ENCODE measurements at places on chromosomes 1 and 21.

DNA sequence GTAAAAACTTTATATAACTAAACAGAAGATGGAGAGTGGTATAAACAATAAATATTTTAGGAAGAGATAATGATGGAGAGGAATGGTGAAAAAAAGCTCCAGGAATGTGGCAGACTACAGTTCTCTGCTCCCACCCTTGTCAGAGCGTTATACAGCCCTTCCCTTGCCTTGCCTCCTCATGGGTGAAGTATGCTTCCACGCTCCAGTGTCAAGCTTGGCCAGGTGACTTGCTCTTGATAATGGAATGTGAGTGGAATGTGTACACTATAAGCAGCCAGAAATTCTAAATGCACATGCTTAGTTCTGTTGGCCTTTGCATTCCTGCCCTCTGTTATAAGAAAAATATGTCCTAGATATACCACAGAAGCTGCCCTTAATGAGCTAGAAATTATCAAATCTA is 24.7 kb upstream of the POGK start:
- DNase-seq: no peak

- DNase-seq: no peak
These were observed 61.1 kb downstream of the SDC3 start for GRCh38 chr1:30847358-30847972.

GRCh38 chr1:112470966-112471365 is 37.8 kb upstream of the WNT2B start:
- no peak for DNase-seq

- DNase-seq: no peak
These were observed 49.2 kb upstream of the CRB1 start for GRCh38 chr1:197218857-197219256.

DNA sequence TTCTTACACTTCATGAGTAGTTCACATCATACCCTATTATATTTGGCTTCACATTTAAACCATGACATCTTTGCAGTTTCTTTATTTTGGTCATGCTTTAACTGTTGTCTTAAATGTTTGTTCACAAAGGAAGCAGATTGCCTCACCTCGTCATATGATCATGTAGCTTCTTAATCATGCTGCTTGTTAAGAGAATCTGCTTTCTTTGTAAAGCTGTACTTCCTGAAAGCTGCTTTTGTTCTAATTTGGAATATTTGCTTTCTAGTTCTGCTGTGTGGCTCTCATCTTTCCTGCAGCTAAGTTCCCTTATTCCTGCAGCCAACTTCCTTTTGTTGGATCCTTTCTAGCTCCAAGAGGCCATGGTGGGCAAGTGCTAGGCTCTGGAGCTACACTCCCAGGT is 62.9 kb upstream of the SIM2 start:
- no peak for DNase-seq

GRCh38 chr1:151993084-151993733 is 450 bp downstream of the S100A10 start:
- DNase-seq: no peak

- DNase-seq: no peak
These were observed 31.9 kb upstream of the SARS1 start for GRCh38 chr1:109181807-109182163.

- DNase-seq: no peak
These were observed 75.4 kb upstream of the C1orf105 start for GRCh38 chr1:172345077-172345476.

- no peak for DNase-seq
These were observed 52.6 kb downstream of the RPS6KC1 start for GRCh38 chr1:213103377-213104306.

DNA sequence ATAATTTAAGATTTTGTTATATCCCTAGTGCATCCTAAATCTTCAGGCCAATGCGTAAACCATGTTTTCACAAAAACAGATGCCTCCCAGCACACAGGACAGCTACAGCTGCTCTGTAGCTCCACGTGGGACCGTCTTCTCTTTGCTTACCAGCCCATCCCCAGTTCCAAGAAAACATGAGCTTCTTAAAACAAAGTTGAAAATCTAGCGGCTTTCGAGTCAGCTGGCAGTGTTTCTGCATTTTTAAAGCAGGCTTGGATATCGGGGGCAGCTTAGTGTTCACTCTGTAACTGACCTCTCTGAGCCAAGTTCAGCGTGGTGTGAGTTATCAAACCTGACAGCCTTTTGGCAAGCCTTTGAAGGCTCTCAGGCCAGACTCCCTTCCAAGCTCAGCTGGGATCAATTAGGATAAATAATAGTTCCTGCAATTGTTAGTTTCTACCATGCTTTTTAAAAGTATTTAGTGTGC is 881.5 kb downstream of the LTN1 start:
- no peak for DNase-seq

DNA sequence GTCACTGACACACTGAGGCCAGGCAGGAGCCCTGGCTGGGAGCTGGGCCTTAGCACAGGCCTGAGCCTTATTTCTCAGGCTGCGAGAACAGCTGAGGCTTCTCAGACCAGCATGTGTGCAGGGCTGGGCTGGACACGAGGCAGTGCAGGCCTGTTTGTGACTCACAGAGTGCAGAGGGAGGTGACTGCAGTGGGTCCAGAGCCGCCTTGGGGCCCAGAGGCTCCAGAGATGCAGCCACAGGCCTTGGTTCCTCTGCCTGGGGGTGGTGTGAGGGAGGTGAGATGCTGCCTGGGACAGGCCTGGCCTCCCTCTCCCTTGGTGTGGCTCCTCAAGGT is 61.2 kb upstream of the ETV3 start:
- DNase-seq: no peak

GRCh38 chr1:200323856-200324400 is 85.9 kb downstream of the ZNF281 start:
- no peak for DNase-seq

- DNase-seq: no peak
These were observed 28.3 kb downstream of the RGSL1 start for GRCh38 chr1:182478238-182478637.

- DNase-seq: no peak
These were observed 21.1 kb downstream of the FYB2 start for GRCh38 chr1:56798053-56798471.

GRCh38 chr1:208541225-208541855 is 297.2 kb upstream of the PLXNA2 start:
- DNase-seq: no peak

- no peak for DNase-seq
These were observed 43.0 kb downstream of the SNX7 start for GRCh38 chr1:98704474-98704873.

DNA sequence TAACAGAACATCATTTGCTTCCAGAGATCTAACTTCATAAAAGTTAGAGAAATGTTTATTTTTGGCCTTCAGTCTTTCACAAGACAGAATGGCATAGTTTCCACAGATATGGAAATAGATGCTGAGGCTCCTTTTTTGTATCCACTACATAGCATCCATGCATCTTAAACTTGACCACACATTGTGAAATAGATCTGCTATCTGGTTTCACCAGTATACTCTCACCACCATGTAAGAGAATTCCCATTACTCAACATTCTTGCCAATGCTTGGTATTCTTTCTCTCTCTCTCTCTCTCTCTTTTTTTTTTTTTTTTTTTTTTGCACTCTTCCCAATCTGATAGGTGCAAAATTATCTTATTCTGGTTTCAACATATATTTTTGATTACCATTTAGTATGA is 52.1 kb upstream of the PRMT6 start:
- DNase-seq: no peak

GRCh38 chr1:66386712-66387111 is 147.2 kb upstream of the SGIP1 start:
- DNase-seq: no peak

GRCh38 chr1:7587108-7587772 is 183.9 kb upstream of the VAMP3 start:
- DNase-seq: no peak

DNA sequence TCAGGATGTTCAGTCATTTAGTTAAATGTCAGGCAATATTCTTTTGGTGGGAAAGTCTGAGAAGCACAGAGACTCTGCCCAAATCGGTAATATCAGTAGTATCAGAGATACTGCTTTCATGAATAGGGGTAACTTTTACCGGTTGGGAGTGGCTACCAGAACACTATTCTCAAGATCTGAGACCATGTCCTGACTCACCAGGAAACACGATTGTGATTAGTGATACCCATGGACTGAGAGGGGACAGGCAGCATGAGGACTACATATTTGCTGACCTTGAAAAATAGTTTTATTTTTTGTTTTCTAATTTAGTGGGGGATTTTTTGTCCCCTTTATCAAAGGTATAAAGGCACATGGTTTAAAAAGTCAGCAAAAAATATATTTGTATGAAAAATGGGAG is 76.0 kb upstream of the NEK2 start:
- no peak for DNase-seq

DNA sequence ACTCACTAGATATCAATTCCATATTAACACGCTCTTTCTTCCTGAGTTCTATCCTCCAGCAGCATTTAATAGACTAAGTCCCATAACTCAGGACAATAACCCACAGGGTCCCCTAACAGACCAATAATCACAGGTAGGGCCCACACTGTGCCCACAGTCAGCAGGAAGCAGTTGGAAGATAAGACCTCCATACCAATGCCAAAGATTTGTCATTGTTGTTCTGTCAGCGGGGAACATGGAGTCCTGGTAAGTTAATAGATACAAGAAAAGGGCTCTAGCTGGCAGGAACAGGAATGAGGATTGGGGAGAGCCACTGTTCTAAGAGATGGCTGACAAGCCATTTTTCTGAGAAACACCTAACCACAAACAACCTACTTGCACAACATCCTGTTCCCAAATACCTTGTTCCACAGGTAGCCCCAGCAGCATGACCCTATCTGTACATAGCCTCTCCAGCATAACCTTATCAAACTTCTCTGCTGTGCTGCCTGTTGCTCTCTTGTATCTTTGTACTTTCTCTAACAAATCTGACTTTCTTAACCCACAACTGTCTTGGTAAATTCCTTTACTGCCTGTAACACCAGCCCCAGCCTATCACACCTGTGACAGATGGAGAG is 142.0 kb upstream of the KCNJ15 start:
- DNase-seq: no peak

DNA sequence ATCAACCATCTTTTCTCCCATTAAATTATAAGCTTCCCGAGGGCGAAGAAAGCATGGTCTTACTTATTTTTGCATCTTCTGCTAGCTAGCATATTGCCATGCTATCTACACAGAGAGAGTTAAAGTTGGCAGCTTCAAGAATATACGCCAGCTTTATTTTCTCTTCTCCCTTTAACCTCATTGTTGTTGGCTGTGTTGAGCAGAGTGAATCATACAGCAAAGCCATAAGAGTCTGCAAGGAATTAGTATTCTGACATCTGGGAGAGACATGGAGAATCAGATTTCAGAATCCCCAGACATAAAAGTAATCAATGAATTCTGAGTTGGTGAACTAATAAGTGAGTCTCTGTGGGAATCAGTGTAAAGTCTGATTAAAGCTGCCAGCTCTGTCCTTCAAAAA is 649.6 kb upstream of the PTBP2 start:
- no peak for DNase-seq

GRCh38 chr1:154982341-154982740 is 803 bp upstream of the FLAD1 start:
- DNase-seq: no peak

DNA sequence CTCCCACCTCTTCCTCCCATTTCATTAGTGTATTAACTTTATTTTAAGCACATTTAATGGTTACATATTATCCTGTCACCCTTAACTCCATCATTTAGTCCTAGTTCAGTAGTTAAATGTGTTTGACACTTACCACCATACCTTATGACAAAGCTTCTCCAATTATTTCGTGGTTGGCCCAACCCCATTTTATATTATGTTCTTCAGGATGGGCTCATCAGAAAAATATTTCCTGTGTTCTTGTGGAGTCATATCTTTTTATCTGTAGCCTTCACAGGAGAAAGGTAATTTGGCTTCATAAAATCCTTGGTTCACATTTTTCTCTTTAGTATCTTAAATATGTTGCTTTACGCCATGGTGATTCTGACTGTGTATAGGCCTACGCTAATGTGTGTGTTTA is 142.3 kb upstream of the COL6A1 start:
- no peak for DNase-seq

GRCh38 chr1:66147226-66147835 is 354.6 kb downstream of the PDE4B start:
- DNase-seq: no peak

- DNase-seq: peak; percentile 39
These were observed 23.2 kb upstream of the CNIH3 start for GRCh38 chr1:224592636-224593582.

GRCh38 chr1:12774801-12775345 is 1.3 kb downstream of the PRAMEF12 start:
- DNase-seq: no peak

DNA sequence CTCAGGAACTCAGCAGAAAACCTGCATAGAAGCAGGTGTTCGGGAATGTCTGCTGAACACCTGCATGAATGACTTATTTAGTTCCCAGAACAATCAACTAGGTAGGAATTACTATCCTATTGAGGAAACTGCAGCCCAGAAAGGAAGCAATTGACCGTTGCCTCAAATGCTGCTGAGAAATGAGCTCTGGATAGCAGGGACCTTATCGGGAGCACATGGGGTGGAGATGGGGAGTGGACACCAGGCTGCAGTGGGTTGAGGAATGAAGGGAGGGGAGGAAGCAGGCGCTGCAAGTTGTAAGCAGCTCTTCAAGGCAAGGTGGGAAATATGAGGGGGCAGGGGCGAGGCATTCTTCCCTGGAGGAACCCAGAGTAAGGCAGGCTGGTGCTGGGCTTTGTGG is 10.8 kb upstream of the CDCP2 start:
- no peak for DNase-seq

GRCh38 chr1:77664939-77665516 is 17.4 kb downstream of the ZZZ3 start:
- no peak for DNase-seq

GRCh38 chr1:158117854-158118704 is 62.6 kb upstream of the CD1D start:
- no peak for DNase-seq

DNA sequence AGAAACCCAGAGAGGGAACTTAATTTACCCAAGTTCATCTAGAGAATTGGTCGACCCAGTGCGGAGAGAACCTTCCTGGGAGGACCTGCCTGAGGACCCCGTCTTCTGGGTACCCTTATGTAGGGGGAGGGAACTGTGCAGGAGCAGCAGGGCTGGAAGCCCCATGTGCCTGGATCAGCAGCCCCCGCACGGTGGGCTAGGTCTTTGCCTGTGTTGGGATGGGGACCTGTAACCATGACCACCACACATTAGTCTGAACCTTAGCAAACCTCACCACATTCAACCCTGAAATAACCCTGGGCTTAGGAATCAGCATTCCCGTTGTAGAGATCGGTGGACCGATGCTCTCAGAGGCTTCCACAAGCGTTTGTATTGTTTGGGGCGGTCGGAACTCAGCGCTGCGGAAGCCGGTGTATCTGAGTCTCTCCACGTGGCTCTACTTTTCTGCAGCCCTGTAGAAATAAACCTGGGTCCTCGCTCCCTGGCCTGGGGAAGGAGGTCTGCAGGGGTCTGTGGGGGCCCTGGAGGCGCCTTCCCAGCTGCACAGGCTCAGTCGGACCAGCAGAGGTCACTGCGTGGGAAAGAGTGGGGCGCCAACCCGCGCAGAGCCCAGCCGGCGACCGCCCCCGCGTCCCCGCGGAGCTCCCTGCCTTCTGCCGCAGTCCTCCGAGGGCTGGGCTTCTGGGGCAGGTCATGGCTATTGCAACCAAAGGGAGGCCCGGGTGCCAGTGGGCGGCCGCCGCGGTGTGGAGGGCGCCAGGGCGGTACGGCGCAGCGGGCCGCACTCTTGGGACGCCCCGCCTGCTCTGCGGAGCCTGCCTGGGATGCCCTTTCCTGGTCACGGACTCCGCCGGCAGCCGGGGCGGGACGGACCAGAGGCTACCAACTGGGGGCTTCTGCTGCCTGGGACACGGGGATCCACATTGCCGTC is 36.2 kb upstream of the KCNA10 start:
- no peak for DNase-seq
